Vagina (tissue), 2 donors: ENCODE measurements at places on chromosomes 3 and 15.

DNA sequence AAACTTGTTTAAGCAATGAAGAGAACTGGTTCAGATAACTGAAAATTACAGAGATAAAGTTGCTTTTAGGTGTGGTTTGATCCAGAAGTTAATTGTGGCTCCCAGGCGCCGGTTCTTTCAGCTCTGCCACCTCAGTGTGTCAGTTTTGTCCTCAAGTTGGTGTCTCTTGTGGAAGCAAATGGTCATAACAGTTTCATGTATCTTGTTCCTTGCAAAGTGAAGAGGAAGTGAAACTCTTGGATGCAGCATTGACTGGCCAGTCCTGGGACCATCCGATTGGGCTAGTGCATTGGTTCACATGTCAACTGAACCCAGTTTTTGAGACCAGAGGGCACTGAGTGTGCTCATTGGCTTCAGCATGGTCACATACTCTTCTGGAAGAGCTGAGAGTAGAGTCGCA is 181.4 kb upstream of the GRM7 start:
- DNase-seq = no peak

DNA sequence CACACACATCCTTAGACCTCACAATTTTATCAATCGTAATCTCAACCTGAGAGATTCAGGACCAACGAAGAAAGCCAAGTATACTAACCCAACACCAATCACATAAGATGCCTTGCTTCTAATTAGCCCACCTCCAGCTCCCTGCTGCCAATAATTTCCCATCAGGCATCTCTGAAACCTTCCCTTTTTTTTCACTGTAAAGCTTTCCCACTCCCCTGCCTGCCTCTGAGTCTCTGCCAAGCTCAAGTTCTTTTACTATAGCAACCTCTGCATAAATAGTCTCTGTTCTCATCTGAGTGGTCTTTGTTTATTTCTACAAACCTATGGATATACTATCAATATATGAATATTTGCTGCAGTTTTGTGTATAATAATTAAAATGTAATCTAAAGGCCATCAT is 86.5 kb downstream of the PIK3CB start:
- no peak for DNase-seq

- no peak for DNase-seq
These were observed 85.8 kb upstream of the RBMS3 start for GRCh38 chr3:29195056-29195455.

- DNase-seq = no peak
These were observed 10.9 kb upstream of the RFT1 start for GRCh38 chr3:53140847-53141845.

DNA sequence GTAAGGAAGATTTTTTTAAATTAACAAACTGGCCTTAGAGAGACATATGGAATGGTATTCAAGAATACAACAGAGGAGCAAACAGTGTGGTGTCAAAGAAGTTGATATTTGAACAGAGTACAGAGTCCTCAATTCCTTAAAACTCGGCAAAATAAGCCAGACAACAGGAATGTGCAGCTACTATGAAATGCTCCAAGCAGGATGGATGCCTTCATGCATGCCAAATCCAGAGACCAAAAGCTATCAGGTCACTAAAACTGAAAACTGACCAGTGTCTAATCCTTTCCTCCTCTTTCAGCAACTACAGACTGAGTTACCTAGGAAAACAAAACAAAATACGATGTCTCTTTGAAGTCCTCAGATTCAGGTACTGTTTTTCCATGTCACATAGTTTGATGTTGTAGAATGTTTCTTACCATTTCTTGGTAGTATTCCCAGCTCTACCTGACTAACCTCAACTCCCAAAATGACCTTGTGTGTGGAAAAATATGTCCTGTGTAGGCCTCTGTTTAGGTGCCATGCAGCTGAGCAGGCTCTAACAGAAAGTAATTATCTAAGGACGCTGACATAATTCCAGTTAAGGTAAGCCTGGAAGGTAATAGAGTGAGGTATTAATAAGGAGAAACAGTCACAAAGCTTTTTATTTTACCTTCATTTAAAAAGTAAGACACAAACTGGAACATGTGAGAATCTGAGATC is 46.9 kb downstream of the TBL1XR1 start:
- DNase-seq = no peak

DNA sequence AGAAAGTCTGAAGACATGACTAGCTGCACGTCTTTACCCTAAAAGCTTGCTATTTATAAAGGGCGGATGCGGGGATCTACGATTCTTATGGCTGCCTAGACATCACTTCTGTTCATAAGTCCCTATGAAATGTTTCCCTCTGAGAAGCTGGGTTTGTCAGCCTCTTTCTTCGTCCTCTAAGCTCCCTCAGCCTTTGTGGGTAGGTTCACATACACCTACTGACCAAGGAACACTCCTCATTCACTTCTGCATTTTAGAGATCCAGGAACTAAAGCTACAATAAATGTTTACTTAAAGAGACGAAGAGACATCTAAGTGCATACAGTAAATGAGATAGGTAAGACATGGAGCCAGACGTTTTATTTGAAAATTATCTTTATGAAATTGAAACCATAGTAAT is 16.7 kb upstream of the RAMAC start:
- no peak for DNase-seq

DNA sequence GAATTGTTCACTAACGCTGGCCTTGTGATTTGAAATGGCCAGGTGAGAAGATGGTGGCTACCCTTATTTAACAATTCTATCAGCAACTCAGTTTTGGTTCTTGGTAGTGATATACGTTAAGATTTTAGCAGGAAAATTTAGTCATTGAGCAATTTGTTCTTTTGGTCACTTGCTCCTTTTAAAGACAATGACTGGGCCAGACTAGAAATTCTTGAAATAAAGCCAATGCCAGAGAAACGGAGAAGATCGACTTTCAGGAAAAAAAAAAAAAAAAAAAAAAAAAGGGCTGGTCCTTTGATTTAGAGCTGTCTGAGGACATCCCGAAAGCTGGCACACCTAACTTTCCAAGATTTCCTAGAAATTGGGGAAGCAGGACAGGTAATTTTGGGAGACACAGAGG is 178.5 kb downstream of the FNDC3B start:
- DNase-seq = no peak

GRCh38 chr15:96316953-96317629 is 13.4 kb upstream of the NR2F2 start:
- DNase-seq = no peak

DNA sequence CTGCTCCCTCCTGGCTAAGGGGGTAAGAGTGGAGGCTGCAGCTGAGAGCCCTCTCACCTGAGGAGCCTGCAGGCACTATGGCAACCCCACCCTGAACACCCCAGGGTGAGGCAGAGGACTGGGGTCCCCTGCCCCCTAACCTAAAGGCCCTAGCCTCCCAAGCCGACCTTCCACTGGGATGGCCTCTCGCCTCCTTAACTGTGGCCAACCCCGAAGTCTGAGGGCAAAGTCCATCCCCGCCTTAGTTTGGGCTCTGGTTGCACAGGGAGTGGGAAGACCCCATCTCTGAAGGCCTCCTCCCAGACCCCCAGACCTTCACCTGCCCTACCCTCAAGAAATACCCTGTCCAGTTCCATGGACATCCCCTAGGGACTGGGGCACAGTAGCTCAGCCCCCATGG is 100.6 kb upstream of the PRR23E start:
- DNase-seq = no peak

- DNase-seq = no peak
These were observed 100.4 kb upstream of the PHLDB2 start for GRCh38 chr3:111758642-111759041.

DNA sequence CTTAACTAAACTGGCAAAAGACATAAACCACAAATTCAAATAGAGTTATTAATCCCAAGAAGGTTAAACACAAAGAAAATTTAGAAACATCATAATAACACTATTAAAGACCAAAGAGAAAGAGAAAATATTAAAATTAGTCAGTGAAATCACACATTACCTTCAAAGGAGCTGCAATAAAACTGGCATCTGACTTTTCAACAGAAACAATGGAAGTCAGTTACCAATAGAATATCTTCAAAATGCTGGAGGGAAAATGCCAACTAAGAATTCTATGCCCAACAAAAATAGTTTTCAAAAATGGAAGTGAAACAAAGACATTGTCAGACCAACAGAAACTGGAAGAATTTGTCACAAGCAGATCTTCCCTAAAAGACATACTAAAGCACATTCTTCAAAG is 68.7 kb upstream of the RNF7 start:
- no peak for DNase-seq

DNA sequence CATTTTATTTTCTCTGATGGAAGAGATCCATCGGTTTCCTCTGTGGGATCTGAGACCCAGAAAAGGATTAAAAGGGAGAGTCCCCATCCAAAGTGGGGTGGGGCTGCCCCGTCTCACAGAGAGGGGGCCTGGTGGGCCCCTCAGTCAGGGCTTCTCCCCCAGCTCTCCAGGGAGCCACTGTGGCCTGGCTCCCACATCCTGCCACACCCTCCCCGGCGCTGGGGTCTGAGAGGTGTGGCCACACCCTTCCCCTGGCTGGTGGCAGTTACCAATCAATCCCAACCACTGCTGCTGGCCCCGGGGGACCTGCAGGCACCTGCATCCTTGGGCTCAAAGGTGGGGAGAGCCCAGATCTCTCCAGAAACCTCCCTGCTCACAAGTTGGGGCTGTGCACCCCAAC is 161.8 kb upstream of the IQSEC1 start:
- no peak for DNase-seq

GRCh38 chr15:51267703-51268083 is 70.7 kb downstream of the CYP19A1 start:
- no peak for DNase-seq

DNA sequence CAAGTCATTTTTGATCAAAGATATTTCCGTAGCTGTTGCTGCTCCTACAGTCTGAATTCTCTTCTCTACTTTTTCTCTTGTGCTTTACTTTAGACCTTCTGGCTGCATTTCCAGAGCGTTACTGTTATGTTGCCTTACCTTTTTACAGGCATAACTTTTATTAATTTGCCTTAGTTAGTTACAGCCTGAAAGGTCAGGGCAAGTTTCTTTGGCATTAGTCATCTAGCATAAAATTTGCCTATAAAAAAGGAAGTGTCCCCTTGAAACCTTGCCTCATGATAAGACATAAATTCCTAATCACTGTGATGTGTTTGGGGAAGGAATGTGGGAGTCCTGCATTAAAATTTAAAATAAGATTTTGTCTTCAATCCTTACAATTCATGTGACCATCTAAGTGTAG is 618.5 kb downstream of the NR2F2 start:
- DNase-seq = no peak

DNA sequence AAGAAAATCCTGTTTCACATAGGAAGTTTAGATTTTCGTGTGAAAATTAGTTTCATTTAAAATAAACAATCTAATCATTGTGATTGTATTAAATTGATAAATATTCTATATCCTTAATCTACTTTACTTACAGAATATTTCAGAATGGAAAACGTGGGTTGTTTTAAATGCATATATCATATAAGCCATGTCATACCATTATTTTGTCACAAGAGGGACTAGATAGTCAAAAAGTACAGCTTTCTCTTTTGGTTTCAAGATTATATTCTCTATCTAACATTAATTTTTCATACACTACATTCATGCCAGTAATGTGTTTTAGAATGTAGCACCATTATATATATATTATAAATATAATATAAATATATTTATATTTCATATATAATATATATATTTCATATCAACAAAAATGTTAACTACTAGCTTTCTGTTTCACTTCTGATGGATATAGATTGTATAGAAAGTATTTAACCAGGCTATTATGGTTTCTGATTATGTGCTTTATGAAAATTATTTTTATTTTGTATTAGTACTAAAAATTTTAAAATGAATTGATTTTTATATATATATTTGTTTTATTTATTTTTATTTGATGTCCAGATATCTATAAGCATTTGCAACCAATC is 45.3 kb downstream of the OSTN start:
- no peak for DNase-seq

- no peak for DNase-seq
These were observed 15.1 kb downstream of the SH2D7 start for GRCh38 chr15:78107471-78107870.

DNA sequence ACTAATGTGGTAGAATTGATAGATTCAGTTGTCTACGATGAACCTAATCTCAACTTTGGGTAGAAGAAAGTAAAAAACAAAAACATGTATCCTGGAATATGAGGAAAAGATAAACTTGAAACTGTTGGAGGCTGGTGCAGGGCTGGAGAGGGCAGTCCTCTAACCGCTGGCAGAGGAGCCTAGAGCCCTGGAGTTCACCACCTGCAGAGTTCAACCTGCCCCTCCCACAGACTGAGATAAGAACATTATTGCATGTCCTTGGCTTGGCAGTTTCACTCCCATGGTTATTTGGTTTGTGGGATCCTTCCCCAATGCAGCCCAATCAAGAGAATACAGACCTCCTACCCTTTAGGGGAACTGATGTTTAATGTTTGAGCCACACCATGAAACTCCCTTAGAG is 53.2 kb upstream of the GATM start:
- no peak for DNase-seq

GRCh38 chr3:115845986-115846385 is 222.7 kb downstream of the GAP43 start:
- DNase-seq = no peak

DNA sequence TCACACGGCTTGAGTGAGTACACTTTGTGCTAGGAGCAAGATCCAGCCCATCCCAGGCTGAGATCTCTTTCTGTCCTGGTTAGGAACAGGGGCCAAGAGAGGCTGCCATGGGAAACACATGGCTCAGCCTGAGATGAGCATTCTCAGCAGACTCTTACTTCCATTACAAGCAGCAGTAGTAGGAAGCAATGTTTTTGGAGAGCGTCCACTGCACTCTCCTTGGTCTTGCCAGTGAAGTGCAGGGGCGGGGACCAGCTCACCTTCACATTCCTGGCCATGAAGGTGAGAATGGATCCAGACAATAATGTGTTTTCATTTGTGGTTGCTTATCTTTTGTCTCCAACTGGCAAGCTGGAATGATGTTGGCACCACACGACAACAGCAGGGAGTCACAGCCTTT is 24.7 kb downstream of the ZNF80 start:
- no peak for DNase-seq

GRCh38 chr15:39597336-39597735 is 16.5 kb downstream of the THBS1 start:
- DNase-seq = no peak

- DNase-seq = no peak
These were observed 236.6 kb downstream of the SV2B start for GRCh38 chr15:91336687-91337086.

DNA sequence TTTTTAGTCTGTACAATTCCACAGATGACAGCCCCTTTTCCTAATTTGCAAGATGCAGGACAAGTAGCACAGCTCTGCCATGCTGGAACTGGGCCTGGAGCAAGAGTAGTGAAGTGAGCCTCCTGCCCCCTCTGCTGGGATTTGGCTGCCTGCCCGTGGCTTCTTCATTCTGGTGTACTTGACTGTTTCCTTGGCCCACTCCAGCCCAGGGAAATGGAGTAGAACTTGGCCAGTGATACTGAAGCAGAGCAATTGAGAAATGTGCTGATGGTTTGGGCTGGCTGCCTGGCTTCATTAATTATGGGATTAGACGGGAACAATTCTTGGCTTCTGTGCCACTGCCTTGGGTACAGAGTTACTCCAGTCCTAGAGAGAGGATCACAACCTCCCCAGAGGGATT is 2.8 kb downstream of the GPD1L start:
- peak; percentile 93 for DNase-seq

- no peak for DNase-seq
These were observed 19.8 kb upstream of the TNFSF10 start for GRCh38 chr3:172542999-172543398.

GRCh38 chr3:172659246-172660002 is 51.4 kb downstream of the NCEH1 start:
- DNase-seq = no peak

GRCh38 chr15:73607405-73607804 is 25.8 kb downstream of the NPTN start:
- DNase-seq = no peak
